ENCODE measurements at places on chromosomes 2 and 18.

DNA sequence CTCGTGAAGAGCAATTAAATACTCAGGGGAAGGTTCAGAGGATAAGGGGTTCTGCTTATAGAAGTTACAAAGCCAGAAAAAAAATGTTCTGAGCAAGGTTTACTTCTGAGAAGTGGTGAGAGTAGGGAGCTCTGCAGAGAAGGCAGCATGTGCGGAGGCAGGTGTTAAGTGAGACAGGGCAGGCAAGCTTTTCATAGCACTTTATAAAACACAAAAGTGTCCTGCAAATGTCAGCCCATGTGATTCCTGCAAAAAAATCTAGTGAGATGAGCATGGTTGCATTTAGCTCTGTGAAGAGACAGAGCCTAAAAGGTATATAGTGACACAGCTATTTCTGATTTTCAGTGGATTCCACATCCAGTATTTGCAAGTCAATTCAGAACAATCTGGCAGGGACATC lies 223.8 kb upstream of the SYT4 start:
- DNase-seq: no peak

DNA sequence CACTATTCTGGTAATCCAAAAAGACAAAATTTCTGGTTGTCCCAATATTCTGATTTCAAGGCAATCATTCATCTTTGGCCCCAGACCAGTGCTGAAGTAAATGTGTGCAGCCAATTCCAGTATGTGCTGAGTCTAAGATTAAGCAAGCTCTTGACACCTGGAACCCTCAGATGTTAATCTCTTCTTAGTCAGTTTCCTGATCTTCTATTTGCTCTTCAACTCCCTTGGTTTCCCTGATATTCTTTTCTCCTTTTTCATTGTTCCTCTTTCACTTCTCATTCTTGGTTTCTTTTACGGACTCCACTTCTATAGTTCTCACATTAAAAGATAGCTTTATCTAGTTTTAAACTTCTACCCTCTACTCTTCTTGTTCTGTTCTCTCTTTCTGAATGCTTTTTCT lies 445.7 kb upstream of the FANCL start:
- no peak for DNase-seq

GRCh38 chr2:45623098-45623497 lies 12.0 kb upstream of the SRBD1 start:
- no peak for DNase-seq

GRCh38 chr2:15364561-15364960 lies 196.6 kb downstream of the NBAS start:
- no peak for DNase-seq

- no peak for DNase-seq
Measured at GRCh38 chr2:234994438-234995321, 42.9 kb downstream of the SH3BP4 start.

DNA sequence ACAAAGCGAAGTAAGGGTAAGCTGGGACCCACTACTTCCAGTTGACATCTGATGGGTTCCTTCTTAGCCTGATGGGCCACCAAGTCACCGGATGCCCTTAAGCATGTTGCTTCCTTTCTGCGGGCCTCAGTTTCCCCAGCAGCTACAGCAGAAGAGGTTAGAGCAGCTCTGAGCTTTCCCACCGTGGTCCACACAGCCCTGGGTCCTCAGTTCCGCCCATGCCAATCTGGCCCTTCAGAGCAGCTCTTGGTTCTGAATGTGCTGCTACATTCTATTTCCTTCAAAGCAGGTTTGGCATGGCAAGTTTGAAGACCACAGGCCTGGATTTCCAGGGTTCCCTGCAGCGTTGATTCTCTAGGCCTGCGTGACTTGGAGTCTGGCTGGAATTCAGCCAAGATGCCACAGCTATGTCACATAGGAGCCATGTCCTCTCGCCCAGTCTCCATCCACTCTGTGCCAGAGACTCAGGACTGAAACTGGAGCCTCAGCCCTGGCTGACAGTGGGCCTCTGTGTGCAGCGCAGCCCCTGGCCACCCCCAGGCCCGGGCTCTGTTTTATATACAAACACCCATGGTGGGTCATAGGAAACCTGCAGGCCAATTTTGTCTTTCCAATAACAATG lies 79.6 kb downstream of the TFCP2L1 start:
- peak; percentile 12 for DNase-seq

DNA sequence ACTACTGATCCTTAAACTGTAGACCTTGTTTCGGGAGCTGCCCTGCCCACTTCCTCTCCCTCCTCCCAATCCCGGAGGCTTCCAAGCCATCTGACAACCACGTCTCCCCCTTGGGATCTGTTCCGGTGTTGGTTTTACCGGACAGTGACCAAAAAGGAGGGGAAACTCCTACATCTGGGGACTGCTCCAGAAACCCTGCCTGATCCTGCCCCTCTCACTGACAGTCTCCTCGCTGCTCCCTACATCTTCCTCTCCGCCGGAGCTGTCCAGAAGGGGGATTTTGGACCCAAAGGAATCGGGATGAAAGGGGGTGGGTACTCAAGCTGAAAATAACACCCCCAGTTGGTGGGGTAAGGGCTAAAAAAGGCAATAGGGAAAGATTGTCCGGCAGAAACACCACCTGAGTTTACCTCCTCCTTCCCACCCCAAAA lies 1.5 kb downstream of the INO80D start:
- peak; percentile 51 for DNase-seq

- no peak for DNase-seq
Measured at GRCh38 chr2:12201369-12201768, 454.9 kb downstream of the LPIN1 start.

DNA sequence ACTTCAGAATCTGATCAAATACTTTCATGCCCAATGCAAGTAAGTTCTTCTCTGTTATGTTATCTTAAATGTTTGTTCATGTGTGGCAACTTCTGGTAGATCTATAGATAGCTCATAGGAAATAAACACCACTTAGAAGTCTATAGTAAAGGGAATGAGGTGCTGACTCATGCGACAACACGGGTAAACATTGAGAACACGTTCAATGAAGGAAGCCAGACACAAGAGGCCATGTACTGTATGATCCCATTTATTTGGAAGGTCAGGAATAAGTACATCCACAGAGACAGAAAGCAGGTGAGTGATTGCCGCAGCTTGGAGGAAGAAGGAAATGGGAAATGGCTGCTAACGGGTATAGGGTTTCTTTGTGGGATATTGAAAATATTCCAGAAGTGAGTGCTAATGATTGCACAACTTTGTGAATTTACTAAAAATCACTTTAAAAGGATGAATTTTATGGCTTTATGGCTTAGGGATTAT lies 95.4 kb downstream of the ITGB1BP1 start:
- DNase-seq: no peak

DNA sequence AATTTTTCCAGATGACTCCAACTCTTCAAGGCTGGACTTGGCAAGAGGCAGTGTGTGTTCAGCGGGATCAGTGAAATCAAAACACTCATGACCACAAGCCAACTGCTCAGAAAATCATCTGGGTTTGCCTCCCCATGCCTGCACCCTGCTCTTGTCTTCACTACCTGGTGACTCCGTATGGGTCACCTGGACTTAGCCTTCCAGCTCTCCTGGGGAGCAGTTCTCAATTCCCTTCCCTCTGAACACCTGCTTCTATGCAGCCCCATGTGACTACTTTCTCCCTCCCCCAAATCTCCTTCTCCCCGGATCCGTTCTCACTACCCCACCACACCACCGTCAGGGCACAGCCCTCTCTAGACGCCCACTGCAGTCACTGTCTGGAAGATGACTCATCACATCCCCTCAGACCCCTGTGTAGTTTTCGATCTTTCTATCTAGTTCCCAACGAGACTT lies 130.2 kb upstream of the ID2 start:
- no peak for DNase-seq

DNA sequence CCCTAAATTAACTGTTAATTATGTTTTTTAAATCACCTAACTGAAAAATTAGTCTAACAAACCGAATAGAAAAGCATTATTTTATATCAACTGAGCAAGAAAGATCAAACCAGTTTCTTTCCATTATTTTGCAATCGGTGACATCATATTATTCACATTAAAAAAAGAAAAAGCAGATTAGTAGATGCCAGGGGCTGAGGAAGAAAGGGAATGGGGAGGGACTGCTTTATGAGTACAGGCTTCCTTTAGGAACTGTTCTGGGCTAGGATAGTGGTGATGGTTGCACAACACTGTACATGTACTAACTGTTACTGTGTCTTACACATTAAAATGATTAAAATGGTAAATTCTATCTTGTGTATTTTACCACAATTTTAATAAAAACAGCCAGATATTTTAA lies 59.3 kb downstream of the COBLL1 start:
- no peak for DNase-seq

DNA sequence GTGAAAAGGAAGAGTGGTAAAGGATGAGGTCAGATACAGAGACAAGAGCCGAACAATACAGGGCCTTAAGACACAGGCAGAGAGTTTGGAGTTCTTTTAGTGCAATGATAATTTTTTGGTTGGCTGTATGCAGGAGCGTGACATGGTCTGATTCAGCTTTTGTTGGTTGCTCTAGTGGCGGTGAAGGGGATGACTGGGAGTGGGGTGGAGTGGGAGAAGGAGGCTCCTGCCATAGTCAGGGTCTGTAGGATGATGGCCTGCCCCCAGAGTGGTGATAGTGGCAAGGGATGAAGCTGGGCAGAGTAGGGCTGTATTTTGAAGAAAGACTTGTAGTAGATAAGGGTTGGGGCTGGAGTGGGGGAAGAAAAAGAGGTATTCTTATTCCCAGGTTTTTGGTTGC lies 306.6 kb upstream of the VWC2L start:
- no peak for DNase-seq

GRCh38 chr2:23446916-23447315 lies 61.9 kb downstream of the KLHL29 start:
- no peak for DNase-seq

DNA sequence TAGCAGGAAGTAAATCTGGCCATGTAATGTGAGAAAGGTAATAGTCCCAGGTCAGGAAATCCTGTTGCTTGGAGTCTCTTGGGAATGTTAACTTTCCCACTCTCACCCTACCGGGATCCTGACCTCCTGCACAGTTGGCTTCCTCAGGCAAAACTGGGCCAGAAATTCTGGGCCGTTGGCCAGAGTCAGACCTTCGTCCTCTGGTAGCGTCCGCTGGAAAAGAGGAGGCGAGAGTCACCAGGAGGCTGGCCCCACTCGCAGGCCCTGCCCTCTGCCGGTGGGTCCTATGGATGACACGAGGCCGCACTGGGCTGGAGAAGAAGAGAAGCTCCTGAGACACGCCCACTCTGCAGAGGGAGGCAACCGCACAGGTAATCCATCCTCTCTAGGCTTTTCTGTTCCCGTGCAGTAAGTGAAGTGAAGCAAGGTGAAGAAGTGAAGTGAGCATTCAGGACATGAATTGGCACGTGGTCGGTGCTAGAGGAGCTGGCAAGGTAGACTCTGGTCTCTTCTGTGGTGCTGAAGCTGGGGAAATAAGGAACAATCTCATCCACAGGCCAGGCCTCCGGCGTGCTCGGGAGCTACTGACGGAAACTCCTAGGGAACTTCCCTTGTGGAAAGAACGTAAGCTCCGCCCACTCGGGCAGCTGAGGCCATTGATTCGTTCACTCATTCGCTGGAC lies 182.7 kb upstream of the GLI2 start:
- DNase-seq: peak; percentile 72

- no peak for DNase-seq
Measured at GRCh38 chr2:58039170-58039611, 7.4 kb upstream of the VRK2 start.

DNA sequence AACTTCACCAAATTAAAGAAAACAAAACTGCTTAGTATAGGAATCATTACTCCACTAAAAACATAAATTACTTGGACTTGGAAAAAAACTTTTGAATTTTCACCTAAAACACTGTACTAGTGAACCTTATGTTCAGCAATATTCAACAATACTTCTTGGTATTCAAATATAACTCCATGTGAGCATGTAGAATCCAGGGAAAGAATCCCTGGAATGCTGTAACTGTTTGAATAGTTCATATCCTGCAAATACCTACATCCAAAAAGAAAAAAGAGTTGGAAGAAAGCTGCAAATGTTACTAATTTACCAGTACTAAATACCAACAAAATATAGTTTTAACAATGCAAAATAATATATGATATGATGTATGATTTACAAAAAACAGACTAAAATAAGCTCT lies 65.4 kb downstream of the IKZF2 start:
- DNase-seq: no peak

- DNase-seq: no peak
Measured at GRCh38 chr18:51660188-51660715, 462.8 kb upstream of the MEX3C start.

GRCh38 chr18:3524706-3525105 lies 74.7 kb downstream of the TGIF1 start:
- peak; percentile 50 for DNase-seq

GRCh38 chr2:188813857-188814256 lies 160.3 kb upstream of the COL3A1 start:
- DNase-seq: no peak

- no peak for DNase-seq
Measured at GRCh38 chr2:31080361-31080760, 57.9 kb downstream of the GALNT14 start.

DNA sequence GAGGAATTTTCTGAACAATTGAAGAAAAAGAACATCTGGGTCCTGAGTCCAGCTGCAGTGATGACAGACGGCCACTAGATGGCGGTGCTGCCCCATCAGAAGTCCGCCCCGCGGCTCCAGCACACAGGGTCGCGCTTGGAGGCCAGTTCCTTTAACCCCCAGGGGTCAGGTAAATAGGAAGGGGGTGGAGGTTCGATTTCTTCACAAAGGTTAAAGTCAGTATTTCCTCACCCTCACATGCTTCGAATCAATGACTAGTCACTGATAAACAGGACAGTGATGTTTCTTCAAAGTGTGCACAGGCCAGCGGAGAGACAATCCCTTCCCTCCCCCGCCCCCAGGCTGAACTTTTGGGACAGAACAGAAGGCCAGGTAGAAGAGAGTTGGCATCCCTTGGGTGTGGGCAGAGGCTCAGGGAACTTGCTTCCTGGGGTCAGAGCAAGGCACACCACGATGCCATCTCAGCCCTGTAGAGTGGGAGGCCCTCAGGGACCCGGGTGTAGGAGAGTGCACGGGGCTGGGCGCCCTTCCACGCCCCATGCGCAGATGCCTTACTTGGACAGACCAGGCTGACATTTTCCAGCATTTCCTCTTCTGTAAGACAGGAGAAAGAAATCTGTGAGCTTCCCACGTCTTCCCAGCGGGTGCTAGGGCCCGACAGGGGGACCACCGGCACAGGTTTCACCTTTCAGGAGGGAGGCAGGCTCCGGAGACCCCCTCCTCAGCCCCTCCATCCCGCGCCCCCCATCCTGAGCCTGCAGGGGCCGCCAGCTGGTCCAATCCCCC lies 722 bp downstream of the APOB start:
- DNase-seq: peak; percentile 72

DNA sequence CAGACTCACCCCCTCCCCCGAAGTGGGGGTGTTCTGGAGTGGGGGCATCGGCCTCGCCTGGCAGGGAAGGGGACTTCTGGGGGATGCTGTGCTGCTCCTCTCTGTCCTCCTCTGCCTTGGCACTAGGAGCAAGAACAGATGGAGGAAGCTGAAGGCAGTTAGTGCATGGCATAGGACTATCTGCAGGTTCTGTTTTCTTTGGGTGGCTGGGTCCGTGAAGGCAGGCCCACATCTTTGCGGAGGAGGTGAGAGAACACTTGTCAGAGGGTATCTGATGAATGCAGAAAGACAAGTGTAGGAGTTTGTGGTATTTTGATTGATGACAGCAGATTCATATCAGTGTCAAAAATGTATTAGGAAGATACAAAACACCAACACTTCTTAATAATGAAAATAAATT lies 411.4 kb downstream of the TSN start:
- DNase-seq: no peak
